ENCODE measurements at places on chromosomes 3 and 15.
A peak's percentile ranks its signal among the peaks of the same experiment; 100 is the strongest.

- DNase-seq = no peak
Observed at GRCh38 chr3:21271606-21272016, 479.4 kb downstream of the ZNF385D start.

GRCh38 chr15:79027532-79028410 lies 62.8 kb downstream of the RASGRF1 start:
- no peak for DNase-seq

GRCh38 chr15:39640665-39641064 lies 59.8 kb downstream of the THBS1 start:
- no peak for DNase-seq

DNA sequence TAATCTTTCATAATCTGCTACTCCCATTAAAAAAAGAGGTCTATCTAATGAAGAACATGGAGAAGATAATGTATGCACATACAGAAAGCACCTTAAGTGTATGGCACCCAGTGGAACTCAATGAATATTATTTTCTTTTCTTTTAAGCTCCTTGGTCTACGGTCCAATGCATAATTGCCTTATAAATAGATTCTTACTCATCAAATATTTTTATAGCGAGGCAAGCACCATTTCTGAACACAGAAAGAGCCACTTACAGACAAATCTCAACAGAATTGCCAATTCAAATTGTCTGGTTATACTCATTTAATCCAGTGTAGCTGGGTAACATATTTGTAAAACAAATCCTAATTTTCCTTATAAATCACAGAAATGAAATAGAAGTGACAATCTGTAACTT lies 6.3 kb downstream of the PDZRN3 start:
- DNase-seq = no peak

GRCh38 chr3:50350213-50350526 lies 405 bp downstream of the NPRL2 start:
- DNase-seq = no peak

- DNase-seq = no peak
Observed at GRCh38 chr3:81173514-81173913, 587.9 kb downstream of the GBE1 start.

DNA sequence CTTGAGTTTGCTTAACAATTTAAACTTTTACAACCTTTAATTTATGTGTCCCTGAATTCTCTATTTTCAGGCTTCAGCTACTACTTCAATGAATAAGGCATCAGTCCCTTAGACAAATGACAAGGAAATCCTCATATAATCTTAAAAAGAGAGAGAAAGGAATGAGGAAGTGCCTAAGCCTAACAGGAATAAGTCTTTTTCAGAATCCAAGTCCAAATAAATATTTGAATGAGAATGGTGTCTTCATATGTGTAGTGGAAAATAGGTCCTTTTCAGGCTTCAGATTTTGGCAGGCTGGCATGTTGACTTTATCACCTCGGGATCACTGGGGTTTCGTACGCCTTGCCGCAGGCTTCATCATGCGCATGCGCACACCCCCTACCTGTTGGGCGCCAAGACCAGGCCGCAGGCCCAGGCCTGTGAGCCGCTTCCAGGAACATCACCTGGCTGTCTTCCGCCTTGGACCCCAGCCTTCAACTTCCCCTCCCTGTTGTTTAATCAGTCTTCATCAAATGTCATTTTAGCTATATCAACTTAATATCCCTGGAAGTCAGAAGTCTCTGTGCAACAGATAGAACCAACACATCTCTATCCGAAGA lies 334.5 kb downstream of the SOX2 start:
- DNase-seq = no peak

DNA sequence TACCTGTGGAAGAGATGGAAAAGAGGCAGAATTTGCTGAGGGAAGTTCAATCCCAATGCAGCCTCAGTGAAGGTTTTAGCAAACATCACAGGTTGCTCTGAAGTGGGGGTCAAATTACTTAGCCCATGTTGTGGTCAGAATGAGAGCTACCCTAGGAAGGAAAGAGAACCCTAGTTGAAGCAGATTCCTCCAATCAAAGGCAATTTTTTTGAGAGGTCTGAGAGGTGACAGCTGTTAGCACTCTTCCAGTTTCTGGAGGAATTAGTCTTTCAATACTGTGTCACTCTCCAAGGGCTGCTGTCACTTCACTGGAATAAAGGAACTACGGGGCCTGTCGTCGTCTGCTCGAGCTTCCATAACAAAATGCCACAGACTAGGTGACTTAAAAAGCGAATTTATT lies 584.2 kb upstream of the DPPA4 start:
- DNase-seq = no peak

- peak; percentile 67 for DNase-seq
Observed at GRCh38 chr3:71495708-71496472, 87.6 kb downstream of the FOXP1 start.

DNA sequence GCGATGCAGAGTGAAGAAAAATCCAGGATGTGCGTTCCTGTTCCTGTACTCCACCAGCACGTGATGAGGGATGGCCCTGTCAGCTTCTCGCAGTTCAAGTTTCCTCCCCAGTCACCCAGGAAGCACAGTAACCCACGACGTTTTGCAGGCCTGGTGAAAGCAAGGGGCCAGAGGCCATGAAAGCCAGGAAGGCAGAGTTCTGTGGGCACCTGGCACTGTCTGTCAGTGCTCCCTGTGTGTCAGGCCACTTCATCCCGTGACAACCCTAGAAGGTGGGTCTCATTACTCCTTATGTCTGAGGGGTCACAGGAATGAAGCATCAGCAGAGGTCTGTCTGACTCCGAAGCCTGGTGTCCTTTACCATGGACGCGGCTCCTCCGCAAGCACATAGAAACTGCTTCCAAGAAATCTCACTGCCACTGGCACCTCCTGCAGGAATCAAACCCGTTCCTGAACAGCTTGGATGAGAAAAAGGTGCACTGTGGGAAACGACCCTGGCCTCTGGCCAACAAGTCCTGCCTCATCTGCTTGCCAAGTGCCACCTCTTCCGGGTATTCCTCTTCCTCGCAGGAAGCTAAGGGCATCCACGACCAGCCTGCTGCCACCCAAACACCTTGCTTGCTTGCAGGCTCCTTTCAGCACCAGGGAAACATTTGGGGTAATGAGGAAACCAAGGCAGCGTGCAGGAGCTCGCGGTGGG lies 14.6 kb downstream of the RAB43 start:
- no peak for DNase-seq

- DNase-seq = no peak
Observed at GRCh38 chr3:159170436-159171003, 368.7 kb downstream of the MFSD1 start.

DNA sequence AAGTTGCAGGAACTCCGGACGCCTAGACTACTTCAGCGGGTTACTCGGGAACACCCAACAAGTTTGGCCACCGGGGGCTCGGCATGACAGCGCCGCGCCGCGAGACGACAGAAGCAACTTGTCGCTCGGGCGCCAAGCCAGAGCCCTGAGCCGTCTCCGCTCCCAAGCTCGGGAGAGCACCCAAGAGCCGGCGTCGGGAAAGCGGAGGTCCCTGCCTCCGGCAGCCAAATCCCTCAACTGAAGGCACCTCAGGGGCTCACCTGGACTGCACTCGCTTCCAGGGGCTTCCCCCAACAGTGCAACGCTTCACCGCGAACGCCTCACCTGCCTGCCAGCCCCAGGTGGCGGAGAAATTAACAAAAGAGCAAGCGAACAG lies 640 bp downstream of the MB21D2 start:
- peak; percentile 62 for DNase-seq

GRCh38 chr3:111571907-111572460 lies 23.2 kb downstream of the ZBED2 start:
- DNase-seq = no peak

GRCh38 chr3:4421121-4421520 lies 45.9 kb downstream of the SUMF1 start:
- no peak for DNase-seq

All from activated CD8-positive, alpha-beta memory T cell treated with anti-CD3 and anti-CD28 coated beads for 24 hours (primary cell).